Ovary (tissue), 10 donors: ENCODE measurements at places on chromosomes 16 and 17.
A peak's percentile ranks its signal among the peaks of the same experiment; 100 is the strongest.

- no peak for DNase-seq
Measured at GRCh38 chr16:49914657-49915056, 58.7 kb upstream of the ZNF423 start.

- no peak for DNase-seq
Measured at GRCh38 chr17:63399316-63399715, 46.8 kb downstream of the CYB561 start.

GRCh38 chr17:9367156-9367555 lies 208.5 kb downstream of the STX8 start:
- DNase-seq, result no peak

- no peak for DNase-seq
Measured at GRCh38 chr17:3043737-3044365, 19.6 kb downstream of the OR1D5 start.

DNA sequence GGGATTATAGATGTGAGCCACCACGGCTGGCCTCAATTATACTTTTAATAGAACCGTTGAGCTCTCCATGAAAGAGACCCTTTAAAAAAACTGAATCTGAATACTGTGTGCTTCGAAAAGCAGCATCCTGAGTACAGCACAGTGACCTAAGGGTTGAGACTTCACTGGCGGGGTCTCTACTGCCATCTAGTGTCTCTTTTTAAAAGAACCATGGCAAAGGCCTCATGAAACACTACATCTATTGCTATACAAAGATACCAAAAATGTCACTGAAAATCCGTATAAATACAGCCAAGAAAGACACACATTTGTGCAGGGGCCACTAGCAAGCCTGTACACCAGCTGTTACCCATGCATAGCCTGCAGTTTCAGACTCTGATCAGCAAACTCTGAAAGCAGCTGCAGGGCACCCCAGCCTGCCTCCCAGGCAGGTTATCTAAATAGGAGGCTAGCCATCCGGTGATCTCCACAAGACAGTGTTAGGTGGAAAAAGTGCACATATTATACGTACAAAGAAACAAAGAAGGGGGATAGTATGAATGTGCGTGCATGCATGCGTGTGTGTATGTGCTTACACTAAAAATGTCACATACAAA lies 35.3 kb downstream of the NPLOC4 start:
- peak; percentile 53 for DNase-seq

GRCh38 chr16:46858151-46858550 lies 26.0 kb upstream of the GPT2 start:
- DNase-seq, result no peak

- no peak for DNase-seq
Measured at GRCh38 chr16:2121853-2122252, 13.8 kb downstream of the PKD1 start.
